ENCODE measurements at places on chromosomes 7 and 10. TPM values are rescaled to one million over a fixed set of nuclear protein-coding genes. Genes with fewer than 3 reads are reported as not detected.

Gene TMEM176A
- not detected for total RNA-seq

Gene ACTR1A
- 198 TPM for total RNA-seq

Gene RPEL1
- total RNA-seq, result not detected

Gene OR2A12
- not detected for total RNA-seq

Gene PRPS1L1
- not detected for total RNA-seq

Gene FAM20C
- total RNA-seq, result 22.7 TPM
